Caco-2 (cell line): ENCODE measurements at places on chromosomes 5 and 9.

DNA sequence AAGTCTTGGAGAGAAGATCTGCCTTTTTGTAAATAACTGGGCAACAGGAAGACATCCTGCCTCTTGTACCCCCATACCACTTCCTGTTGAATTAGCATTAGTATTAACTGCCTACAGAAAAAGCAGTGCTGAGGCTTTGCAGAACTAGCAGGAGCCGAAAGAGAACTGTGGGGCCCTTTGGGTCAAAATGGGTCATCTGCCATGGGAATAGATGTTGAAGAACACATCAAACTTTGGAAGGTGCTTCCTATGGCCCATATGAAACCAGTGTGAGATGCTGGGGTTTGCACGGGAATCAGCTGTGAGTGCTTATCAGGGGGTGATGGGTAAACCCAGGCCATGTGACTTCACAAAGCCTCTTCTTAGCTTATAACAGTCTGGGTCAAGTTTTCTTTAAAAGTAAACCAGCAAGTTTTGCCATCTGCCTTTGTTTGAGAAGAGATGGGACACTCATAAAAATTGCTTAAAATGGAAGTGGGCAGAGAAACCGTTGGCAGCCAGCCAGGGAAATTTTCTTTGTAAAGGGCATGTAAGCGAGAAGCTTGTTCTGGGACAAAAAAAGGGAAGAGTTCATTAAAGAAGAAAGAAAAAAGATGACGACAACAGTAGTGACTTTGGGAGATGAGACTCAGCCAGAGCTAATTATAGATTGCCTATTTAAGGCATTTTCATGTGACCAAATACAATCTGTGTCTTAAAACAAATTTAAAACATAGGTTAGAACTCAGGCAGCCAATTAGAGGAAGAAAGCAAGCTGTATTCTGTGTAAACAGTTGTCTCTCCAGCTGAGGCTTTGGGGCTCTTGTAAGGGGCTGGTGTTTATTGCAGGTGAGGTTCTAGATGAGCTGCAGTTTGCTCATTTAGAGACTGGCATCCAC is 4.4 kb downstream of the SLC25A25 start:
- peak overlapping the region; percentile 17 for H3K27ac ChIP-seq
- H3K4me1 ChIP-seq: peaks cover 29% of the 10 kb centered on the region
- H3K36me3 ChIP-seq: no peaks in the 10 kb centered on the region
- H3K27me3 ChIP-seq: no peaks in the 10 kb centered on the region

- H3K36me3 ChIP-seq: no peaks in the 10 kb centered on the region
- H3K27ac ChIP-seq: no peak overlapping the region
- no peaks in the 10 kb centered on the region for H3K27me3 ChIP-seq
- no peak overlapping the region for H3K4me3 ChIP-seq
These were observed 10.2 kb downstream of the KCNIP1 start for GRCh38 chr5:170513856-170514525.

- DNase-seq: no peak
- H3K4me1 ChIP-seq: no peaks in the 10 kb centered on the region
- H3K4me3 ChIP-seq: no peak overlapping the region
These were observed 40.7 kb downstream of the NR3C1 start for GRCh38 chr5:143362664-143363227.

DNA sequence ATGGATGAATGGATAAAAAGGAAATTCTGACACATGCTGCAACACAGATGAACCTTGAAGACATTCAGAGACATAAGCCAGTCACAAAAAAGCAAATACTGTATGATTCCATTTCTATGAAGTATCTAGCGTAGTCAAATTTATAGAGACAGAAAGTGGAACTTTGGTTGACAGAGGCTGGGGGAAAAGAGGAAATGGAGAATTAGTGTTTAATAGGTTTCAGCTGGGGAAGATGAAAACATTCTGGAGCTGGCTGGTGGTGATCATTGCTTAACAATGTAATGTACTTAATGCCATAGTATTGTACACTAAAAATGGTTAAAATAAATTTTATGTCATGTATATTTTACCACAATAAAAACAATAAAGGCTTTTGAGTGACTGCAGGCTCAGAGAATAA is 24.2 kb downstream of the PPIC start:
- H3K4me1 ChIP-seq: no peaks in the 10 kb centered on the region
- H3K36me3 ChIP-seq: no peaks in the 10 kb centered on the region
- DNase-seq: no peak

DNA sequence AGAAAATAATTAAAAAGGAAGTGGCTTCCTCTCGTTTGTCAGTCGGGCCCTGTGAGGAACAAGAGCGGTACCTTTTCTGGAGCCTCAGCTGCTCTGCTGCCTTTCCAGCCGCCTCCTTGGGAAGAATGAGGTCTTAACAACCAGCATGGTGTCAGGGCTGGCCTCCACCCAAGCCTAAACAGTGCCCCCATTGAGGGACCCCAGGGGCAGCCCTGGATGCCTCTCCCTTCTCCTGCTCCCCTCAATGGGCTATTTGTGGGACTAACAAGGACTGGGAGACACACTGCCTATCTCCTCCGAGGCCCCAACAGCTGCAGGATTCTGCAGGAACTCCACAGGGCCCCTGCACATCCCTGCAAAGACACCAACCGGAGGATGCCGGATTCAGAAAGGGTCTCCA is 155.4 kb upstream of the MAP3K1 start:
- no peaks in the 10 kb centered on the region for H3K4me1 ChIP-seq
- H3K27me3 ChIP-seq: no peaks in the 10 kb centered on the region
- H3K36me3 ChIP-seq: no peaks in the 10 kb centered on the region
- DNase-seq: no peak
- H3K4me3 ChIP-seq: no peak overlapping the region

- H3K4me1 ChIP-seq: no peaks in the 10 kb centered on the region
- H3K36me3 ChIP-seq: no peaks in the 10 kb centered on the region; the same call in 1 of the 2 replicates
- H3K27ac ChIP-seq: no peak overlapping the region
- no peak overlapping the region for H3K4me3 ChIP-seq
These were observed 80.1 kb upstream of the CACNA1B start for GRCh38 chr9:137797206-137798120.

GRCh38 chr5:107668154-107669095 is 2.3 kb downstream of the EFNA5 start:
- H3K27ac ChIP-seq: no peak overlapping the region
- no peak overlapping the region for H3K4me3 ChIP-seq
- H3K36me3 ChIP-seq: no peaks in the 10 kb centered on the region
- DNase-seq: peak; percentile 31

GRCh38 chr9:1804128-1804865 is 210.8 kb upstream of the SMARCA2 start:
- H3K36me3 ChIP-seq: no peaks in the 10 kb centered on the region
- H3K4me1 ChIP-seq: no peaks in the 10 kb centered on the region
- H3K27ac ChIP-seq: no peak overlapping the region
- H3K4me3 ChIP-seq: no peak overlapping the region
- H3K27me3 ChIP-seq: no peaks in the 10 kb centered on the region
- DNase-seq: no peak

- H3K4me3 ChIP-seq: peak overlapping the region; percentile 85
- peak overlapping the region; percentile 98 for H3K27ac ChIP-seq
- peaks cover 10% of the 10 kb centered on the region for H3K4me1 ChIP-seq
- peak; percentile 60 for DNase-seq
These were observed 381 bp downstream of the MED22 start for GRCh38 chr9:133347515-133347984.

DNA sequence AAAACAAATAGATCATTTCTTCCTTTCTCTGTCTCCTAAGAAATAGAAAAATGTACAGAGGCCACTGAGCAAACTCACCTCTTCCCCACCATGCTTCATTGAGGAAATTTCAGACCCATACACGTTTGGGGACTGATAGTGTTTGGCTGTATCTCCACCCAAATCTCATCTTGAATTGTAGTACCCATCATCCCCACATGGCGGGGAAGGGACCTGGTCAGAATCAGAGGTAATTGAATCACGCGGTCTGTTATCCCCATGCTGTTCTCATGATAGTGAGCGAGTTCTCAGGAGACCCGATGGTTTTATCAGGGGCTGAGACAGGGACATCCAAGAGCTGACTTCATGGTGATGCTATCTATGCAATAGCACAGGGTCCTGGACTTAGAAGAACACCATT is 1655.8 kb downstream of the MAT2B start:
- no peaks in the 10 kb centered on the region for H3K36me3 ChIP-seq
- no peak overlapping the region for H3K27ac ChIP-seq
- H3K27me3 ChIP-seq: no peaks in the 10 kb centered on the region

GRCh38 chr9:130689937-130690700 is 3.5 kb upstream of the EXOSC2 start:
- peak; percentile 93 for DNase-seq
- peaks cover 10% of the 10 kb centered on the region for H3K4me1 ChIP-seq

- no peaks in the 10 kb centered on the region for H3K27me3 ChIP-seq
- no peak overlapping the region for H3K27ac ChIP-seq
- no peaks in the 10 kb centered on the region for H3K36me3 ChIP-seq
- H3K4me1 ChIP-seq: no peaks in the 10 kb centered on the region
- DNase-seq: no peak
- no peak overlapping the region for H3K4me3 ChIP-seq
These were observed 81.6 kb upstream of the MPDZ start for GRCh38 chr9:13361076-13361475.

- H3K4me3 ChIP-seq: no peak overlapping the region
- H3K36me3 ChIP-seq: no peaks in the 10 kb centered on the region
- no peak for DNase-seq
These were observed 72.5 kb downstream of the TRIM36 start for GRCh38 chr5:115097236-115097635.

- H3K4me1 ChIP-seq: peaks cover 28% of the 10 kb centered on the region
- H3K27me3 ChIP-seq: no peaks in the 10 kb centered on the region
- peak overlapping the region; percentile 12 for H3K27ac ChIP-seq
- H3K4me3 ChIP-seq: no peak overlapping the region
These were observed 67.6 kb upstream of the LHFPL2 start for GRCh38 chr5:78716206-78716605.

- DNase-seq: no peak
- no peaks in the 10 kb centered on the region for H3K27me3 ChIP-seq
- no peak overlapping the region for H3K4me3 ChIP-seq
- H3K36me3 ChIP-seq: no peaks in the 10 kb centered on the region
These were observed 301.6 kb downstream of the NR3C1 start for GRCh38 chr5:143101725-143102386.

DNA sequence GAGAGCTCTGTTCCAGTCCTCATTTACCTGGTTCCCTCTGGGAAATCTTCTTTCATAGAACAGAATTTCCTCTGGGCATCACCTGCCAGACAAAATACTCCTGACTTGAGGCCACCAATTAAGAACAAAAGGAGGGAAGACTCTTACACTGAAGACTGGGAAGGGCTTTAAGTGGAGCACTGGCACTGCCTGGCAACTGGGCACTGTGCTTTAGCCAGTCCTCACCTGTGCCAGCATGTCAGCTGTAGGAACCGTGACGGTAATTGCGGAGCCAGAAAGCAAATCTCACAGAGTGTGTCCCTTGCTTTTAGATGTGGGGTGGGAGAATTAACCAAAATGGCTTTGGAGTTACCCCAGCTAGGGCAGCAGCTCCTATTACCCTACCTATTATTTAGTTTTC is 40.6 kb downstream of the FAM219A start:
- no peaks in the 10 kb centered on the region for H3K36me3 ChIP-seq
- no peaks in the 10 kb centered on the region for H3K27me3 ChIP-seq
- no peak for DNase-seq
- no peak overlapping the region for H3K4me3 ChIP-seq

DNA sequence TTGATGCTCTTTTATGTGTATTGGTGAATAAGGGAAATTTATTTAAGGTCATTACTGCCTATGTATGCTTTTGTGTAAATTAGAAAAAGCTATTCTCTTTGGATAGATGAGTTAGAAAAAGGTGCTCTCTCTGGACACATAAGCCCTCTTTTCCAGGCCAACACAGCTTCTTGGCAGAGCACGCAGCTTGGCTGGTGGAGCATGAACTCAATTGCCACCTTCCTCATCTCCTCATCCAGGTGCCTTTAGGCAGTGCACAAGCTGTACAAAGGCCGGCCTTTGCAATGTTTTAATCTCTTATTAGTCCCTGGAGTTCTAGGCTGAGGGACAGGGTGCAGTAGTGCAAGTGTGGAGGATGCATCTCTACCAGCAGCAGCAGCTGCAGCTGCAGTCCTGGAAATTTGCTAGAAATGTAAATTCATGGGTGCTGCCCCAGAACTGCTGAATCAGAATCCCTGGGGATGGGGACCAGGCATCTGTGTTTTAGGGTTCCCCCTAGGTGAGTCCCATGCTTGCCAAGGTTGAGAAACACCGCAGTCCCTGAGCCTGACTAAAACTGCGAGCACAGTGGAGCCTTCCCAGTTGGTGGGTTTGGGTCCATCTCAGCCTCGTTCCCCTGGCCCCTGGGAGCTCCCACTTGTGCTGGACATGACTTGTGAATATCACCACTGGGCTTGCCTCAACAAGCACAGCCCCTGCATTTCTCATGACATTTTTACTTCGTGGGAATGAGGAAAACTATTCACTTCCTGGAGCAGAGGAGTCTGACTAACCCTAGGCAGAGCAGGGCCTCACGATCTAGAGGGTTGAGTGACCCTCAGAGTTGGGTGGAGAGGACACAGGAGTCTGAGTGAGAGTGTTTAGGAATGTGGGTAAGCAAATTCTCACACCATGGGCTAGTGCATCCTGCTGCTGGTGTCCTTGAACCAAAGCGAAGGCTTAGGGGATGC is 272.3 kb downstream of the ZSWIM6 start:
- H3K27me3 ChIP-seq: peaks cover 2% of the 10 kb centered on the region; the same call in 1 of the 2 replicates
- no peak overlapping the region for H3K4me3 ChIP-seq
- H3K27ac ChIP-seq: no peak overlapping the region
- DNase-seq: no peak
- no peaks in the 10 kb centered on the region for H3K4me1 ChIP-seq
- no peaks in the 10 kb centered on the region for H3K36me3 ChIP-seq

DNA sequence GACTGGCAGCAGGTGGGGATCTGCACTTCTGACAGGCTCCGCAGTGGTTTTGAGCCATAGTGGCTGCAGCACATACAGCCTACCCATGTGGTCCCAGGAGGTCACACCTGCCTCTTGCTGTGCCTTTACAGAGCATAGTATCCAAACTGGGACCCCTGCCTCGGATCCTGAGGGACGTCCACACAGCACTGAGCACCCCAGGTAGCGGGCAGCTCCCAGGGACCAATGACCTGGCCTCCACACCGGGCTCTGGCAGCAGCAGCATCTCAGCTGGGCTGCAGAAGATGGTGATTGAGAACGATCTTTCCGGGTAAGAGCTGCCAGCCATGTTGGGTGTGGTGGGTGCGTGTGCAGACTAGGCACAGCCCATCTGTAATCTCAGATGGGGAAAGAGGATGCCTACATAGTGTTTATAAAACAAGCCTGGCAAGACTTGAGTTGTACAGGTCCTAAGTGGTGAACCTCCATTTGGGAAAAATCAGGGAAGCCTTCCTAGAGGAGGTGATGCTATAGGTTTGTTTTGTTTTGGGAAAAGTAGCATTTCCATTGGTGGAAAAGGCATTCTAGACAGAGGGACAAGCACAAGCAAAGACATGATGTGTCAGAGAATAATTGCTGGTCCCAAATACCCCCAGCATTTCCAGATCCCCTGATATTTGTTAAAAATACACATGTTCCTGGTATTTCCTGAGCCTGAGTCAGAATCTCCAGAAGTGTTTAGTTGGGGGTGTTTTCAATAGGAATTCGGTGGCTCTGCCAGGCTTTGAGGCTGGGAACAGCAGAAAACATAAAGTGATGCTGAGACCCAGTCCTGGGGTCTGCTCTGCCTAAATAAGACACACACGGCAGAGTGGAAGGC is 119.2 kb downstream of the DAB2IP start:
- H3K4me1 ChIP-seq: no peaks in the 10 kb centered on the region
- no peak overlapping the region for H3K4me3 ChIP-seq
- H3K27ac ChIP-seq: no peak overlapping the region
- no peaks in the 10 kb centered on the region for H3K27me3 ChIP-seq

GRCh38 chr5:67383451-67383850 is 186.9 kb upstream of the CD180 start:
- no peak overlapping the region for H3K4me3 ChIP-seq
- H3K27me3 ChIP-seq: no peaks in the 10 kb centered on the region; the same call in 1 of the 2 replicates
- H3K27ac ChIP-seq: no peak overlapping the region
- H3K36me3 ChIP-seq: no peaks in the 10 kb centered on the region
